ENCODE measurements at places on chromosomes 1 and 21. TPM values are rescaled to one million over a fixed set of nuclear protein-coding genes. Genes with fewer than 3 reads are reported as not detected.

GRCh38 chr1:32893198-32894018 is 7.1 kb downstream of the HPCA start:
- H3K4me1 ChIP-seq: no peaks in the 10 kb centered on the region
- no peak overlapping the region for H3K27ac ChIP-seq
- no peaks in the 10 kb centered on the region for H3K27me3 ChIP-seq
- H3K36me3 ChIP-seq: no peaks in the 10 kb centered on the region
- DNase-seq: peak; percentile 61
- peak overlapping the region; percentile 64 for H3K4me3 ChIP-seq

The FMO2 gene
- 18.5 TPM for total RNA-seq

The AMY1C gene
- total RNA-seq: not detected

DNA sequence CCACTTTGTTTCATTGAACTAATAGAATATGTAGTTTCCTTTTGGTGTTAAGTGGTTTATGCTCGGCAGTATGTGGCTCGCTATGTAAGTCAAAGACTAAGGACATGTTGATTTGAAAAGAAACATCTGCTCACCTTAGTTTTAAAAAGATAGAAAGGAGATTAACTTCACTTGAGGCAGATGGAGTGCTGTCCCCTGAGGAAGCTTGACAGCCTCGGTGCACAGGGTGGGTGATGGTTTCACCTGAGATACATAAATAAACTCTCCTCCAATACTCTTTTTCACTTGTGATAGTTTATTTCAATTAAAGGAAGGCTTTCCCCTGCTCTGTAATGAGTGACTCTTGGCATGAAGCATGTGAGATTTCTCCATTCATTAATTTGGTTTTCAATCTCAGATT is 70.8 kb upstream of the FMN2 start:
- DNase-seq: no peak
- H3K27me3 ChIP-seq: no peaks in the 10 kb centered on the region
- no peaks in the 10 kb centered on the region for H3K36me3 ChIP-seq
- H3K4me1 ChIP-seq: no peaks in the 10 kb centered on the region
- H3K27ac ChIP-seq: no peak overlapping the region

The OR10K2 gene
- not detected for total RNA-seq

The S100A7A gene
- total RNA-seq: not detected

GRCh38 chr1:43418858-43419257 is 29.2 kb downstream of the SZT2 start:
- H3K27me3 ChIP-seq: no peaks in the 10 kb centered on the region
- peaks cover 4% of the 10 kb centered on the region for H3K36me3 ChIP-seq
- no peaks in the 10 kb centered on the region for H3K4me1 ChIP-seq
- DNase-seq: no peak

DNA sequence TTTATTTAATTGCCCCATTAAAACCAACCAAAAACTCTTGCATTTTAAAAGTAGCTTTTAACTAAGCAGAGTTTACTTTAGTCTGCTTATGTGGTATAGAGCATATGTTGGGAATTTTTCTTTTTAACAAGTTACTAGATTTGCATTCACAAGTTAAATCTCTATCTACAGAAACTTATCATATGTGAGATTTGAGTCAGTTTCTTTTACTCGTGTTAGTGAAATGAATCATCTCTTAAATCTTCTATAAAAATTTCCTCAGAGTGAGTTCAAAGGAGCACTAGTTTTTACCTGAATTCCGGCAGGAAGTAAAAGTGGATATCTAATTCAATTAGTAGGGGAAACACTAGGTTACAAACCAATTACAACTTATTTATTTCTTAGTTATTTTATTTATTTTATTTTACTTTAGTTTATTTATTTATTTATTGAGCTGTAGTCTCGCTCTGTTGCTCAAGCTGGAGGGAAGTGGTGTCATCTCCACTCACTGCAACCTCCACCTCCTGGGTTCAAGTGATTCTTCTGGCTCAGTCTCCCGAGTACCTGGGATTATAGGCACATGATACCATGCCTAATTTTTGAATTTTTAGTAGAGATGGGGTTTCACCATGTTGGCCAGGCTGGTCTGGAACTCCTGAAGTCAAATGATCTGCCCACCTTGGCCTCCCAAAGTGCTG is 1609.6 kb upstream of the B3GALT2 start:
- no peak for DNase-seq
- no peak overlapping the region for H3K27ac ChIP-seq
- H3K36me3 ChIP-seq: no peaks in the 10 kb centered on the region
- H3K27me3 ChIP-seq: no peaks in the 10 kb centered on the region
- no peak overlapping the region for H3K4me3 ChIP-seq
- no peaks in the 10 kb centered on the region for H3K4me1 ChIP-seq

GRCh38 chr1:204320382-204320804 is 39.3 kb downstream of the PLEKHA6 start:
- no peak overlapping the region for H3K4me3 ChIP-seq
- no peaks in the 10 kb centered on the region for H3K4me1 ChIP-seq
- no peak for DNase-seq
- H3K27me3 ChIP-seq: no peaks in the 10 kb centered on the region
- no peaks in the 10 kb centered on the region for H3K36me3 ChIP-seq
- H3K27ac ChIP-seq: no peak overlapping the region

DNA sequence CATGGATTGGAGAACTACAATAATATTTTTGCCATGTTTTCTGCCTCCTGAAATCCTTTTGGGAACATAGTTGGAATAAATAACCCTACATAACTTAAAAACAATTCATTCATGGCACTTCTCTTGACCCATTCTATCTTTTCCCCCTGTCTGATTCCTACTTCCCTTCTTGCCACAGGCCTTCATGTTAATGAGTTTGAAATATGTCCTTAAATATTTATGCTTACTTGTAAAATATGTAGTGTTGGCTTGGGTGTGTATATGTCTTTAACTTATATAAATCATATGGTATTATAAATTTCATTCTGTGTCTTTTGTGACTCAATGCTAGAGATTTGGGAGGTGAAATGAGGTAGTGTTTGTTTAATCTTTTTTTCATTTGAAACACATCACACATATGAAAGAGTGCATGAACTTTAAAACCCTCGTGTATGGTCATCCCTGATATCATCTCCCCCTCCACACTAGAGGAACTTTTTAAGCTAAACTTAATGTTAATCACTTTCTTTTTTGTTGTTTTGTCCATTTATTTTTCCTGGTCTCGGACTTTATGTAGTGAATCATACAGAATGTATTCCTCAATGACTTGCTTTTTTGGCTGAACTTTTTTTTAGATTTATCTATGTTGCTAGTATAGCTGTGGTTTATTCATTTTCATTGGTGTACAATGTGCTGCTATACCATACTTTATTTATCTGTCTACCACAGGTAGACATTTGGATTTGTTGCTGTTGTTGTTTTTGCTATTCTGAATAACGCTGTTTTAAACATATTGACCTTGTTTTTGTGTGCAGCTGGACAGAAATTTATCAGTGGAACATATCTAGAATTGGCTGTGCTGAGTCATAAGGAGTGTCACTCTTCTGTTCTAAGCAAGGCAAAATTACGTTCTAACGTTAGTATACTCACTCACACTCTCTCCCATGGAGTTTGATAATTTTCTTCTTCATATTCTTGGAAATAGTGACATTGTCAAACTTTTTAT is 441.6 kb downstream of the PLPP3 start:
- H3K27ac ChIP-seq: no peak overlapping the region
- no peaks in the 10 kb centered on the region for H3K27me3 ChIP-seq
- H3K4me3 ChIP-seq: no peak overlapping the region
- H3K36me3 ChIP-seq: no peaks in the 10 kb centered on the region
- no peaks in the 10 kb centered on the region for H3K4me1 ChIP-seq
